Pons (tissue), 1 donor: ENCODE measurements at places on chromosomes 12 and 14.
A peak's percentile ranks its signal among the peaks of the same experiment; 100 is the strongest.

DNA sequence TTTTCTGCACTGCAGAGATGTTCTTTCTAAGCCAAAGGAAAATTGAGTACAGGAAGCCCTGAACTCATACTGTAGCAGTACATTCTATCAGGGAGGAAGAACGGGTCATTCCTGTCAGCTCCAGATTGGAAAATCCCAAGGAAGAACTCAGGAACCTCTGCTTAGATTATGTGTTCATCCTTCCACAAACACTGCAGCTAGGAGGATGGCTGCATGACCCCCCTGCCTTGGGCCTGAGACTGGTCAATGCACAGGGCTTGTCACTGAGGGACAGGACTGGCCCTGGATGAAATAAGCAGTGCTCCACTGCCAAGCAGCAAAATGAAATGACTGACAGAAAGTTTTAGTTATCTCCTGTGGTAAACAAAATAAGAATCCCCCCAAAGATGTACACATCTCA lies 1406.8 kb upstream of the TMEM132C start:
- DNase-seq: no peak

GRCh38 chr12:28223025-28223554 lies 32.8 kb downstream of the CCDC91 start:
- no peak for DNase-seq

GRCh38 chr14:103653805-103654204 lies 24.8 kb downstream of the KLC1 start:
- no peak for DNase-seq

DNA sequence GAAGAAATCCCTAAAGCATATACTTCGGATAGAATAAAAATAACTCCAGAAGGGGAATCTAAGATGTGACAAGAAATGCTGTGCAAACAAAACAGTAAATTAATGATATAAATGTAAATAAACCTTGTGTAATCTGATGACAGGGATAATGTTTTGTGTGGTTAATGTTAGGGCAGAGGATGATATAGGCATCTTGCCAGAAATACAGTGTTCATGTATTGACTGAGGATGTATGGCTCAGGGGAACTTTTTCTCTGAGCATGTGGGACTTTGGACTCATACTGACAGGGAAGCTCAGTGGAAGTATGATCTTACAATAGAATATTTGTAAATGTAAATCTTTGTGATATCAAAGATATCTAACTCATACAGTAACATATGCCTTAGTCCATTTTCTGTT lies 420.2 kb downstream of the TMTC2 start:
- DNase-seq: no peak

GRCh38 chr12:22396735-22397134 lies 62.2 kb upstream of the ST8SIA1 start:
- no peak for DNase-seq

DNA sequence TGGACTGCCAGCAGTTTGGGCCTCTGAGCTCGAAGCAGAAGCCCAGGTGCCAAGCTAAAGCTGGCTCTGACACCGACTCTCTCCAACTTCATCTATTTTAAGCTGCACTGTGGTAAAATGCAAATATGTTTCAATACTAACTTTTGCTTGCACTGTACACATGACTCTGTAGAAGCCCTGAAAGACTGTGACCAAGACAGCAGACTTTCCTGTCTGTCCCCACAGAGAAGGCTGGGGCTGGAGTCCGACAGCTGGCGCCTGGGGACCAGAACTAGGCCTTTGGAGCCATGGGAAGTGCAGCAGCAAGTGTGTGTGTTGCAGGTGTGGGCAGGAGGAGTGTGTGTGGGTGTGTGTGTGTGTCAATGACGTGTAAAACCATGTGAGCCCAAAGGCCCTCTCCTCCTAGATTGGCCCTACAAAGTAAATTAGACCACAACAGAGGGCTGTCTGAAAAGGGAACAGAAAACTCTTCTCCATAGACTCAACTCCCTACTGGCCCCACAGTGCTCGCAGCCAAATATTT lies 16.4 kb upstream of the RAB35 start:
- DNase-seq: no peak

GRCh38 chr12:27610374-27610773 lies 85.9 kb upstream of the REP15 start:
- DNase-seq: no peak

DNA sequence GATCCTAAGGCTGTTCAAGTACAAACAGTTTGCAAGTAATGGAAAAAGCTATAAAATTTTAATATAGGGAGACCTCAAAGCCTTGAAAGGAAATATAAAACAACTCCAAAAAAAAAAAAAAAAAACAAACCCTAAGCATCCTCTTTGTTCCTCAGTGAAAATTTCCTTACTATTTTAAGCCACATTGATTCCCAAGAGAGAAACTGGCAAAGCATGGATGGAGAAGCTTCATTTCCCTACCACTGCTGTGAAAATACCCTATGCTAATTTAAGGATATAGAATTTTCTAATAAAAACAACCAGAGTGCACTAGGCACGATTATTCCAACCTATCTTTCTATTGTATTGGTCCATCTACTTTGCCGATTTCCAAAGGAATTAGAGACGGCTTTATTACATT lies 283.1 kb downstream of the CACNA1C start:
- DNase-seq: no peak

DNA sequence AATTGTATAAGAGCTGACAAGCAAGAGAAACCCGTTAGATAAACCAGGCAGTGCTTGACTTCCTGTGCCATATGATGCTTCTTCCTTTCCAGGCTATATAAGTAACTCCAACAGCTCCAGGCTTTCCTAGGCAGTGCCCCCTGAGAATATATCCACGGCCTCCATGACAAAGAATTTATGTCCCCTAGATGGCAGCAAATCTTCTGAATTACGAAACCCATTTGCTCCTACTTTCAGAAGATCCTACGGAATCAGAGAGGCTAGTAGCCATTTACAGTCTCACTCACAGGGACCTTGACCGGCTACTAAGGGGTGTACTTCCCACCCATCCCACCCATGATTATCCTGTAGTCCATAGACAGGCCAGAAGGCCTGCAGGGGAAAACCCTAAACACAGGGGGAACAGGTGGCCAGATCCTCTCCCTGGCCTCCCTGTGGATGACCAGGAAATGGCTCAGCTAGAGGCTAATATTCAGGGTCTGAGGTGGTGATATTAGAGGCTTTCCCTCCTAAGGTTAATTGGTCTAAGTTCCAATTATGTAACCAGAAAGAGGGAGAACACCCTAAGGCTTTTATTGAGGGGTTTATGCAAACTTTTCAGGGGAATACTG lies 77.2 kb upstream of the DCD start:
- DNase-seq: peak; percentile 15

DNA sequence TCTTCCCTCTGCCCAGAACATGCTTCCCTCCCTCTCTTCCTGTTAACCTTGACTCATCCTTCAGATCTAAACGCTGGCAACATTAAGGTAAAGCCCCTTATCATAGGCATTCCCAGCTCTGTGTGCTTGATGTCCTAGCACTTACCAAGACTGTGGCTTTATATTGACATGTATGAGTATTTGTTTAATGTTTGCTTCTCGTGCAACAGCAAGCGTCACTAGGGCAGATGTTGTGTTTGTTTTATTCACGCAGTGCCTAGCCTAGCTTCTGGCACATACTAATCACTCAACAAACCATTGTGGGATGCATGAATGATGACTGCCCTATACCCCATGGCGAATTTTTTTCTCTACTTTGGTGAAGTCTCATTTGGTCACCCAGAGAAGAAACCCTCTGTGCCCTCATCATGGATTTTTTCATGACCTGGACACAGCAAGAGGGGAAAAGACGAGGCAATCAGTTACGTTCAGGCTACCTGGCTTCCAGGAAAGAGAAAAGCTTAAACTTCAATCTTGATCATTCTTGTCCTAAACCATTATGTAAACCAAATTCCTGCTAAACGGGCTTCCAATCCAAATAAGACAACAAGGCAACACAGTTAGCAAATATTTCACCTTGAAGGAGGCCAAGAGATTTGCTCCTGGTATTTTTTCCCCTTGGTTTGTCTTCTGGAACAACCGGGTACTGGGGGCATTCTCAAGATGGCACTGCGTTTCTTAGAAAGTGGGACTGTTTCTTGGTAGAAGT lies 47.9 kb upstream of the SOCS2 start:
- DNase-seq: no peak

- DNase-seq: no peak
These were observed 48.7 kb downstream of the BCAT1 start for GRCh38 chr12:24900196-24900595.

DNA sequence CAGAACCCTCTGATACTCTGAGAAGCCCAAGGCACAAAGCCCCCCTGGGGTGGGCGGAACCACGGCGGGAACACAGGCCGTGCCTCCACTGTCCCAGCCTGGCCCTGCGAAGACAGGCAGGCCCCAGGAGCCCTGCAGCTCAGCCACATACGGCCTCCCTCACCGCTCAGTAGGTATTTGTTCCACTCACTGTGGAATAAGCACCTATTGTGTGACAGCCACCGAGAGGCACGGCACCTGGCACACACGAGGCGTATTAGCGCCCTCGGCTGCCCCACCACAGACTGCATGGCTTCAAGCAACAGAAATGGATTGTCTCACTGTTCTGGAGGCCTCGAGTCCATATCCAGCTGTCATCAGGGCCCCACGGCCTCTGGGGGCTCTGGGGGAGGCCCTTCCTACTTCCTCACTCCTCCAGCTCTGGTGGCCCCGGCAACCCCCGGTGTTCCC lies 66.3 kb downstream of the NCOR2 start:
- DNase-seq: no peak

- DNase-seq: peak; percentile 81
These were observed 75.7 kb downstream of the MYRFL start for GRCh38 chr12:69900720-69901131.

GRCh38 chr12:58159941-58160340 lies 218.6 kb downstream of the ATP23 start:
- DNase-seq: no peak

GRCh38 chr12:25069224-25069623 lies 120.3 kb upstream of the BCAT1 start:
- no peak for DNase-seq

DNA sequence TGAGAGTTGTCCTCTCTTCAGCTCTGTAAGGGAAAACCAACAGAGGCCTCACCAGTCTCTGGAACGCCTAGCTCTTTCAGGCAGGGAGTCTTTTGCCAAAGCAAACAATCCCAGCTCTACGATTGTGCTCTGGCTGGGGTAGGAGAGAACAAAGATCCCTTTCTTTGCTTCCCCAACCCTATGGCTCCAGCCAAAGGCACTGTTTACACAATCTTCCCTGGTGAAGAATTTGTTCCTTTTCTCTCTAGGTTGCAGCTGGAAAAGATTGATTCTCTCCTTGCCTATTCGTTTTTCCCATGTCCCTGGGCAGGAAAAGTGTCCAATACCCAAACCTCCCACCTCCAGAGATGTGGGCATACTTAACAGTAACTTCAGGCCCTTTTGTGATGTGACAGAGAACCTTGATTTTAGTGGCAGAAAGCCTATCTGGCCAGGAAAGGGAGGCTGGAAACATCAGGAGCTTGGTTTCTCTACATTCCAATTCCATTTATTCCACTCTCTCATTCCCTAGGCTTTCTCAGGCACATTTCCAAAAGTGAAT lies 16.8 kb downstream of the ATP5MC2 start:
- DNase-seq: peak; percentile 99

DNA sequence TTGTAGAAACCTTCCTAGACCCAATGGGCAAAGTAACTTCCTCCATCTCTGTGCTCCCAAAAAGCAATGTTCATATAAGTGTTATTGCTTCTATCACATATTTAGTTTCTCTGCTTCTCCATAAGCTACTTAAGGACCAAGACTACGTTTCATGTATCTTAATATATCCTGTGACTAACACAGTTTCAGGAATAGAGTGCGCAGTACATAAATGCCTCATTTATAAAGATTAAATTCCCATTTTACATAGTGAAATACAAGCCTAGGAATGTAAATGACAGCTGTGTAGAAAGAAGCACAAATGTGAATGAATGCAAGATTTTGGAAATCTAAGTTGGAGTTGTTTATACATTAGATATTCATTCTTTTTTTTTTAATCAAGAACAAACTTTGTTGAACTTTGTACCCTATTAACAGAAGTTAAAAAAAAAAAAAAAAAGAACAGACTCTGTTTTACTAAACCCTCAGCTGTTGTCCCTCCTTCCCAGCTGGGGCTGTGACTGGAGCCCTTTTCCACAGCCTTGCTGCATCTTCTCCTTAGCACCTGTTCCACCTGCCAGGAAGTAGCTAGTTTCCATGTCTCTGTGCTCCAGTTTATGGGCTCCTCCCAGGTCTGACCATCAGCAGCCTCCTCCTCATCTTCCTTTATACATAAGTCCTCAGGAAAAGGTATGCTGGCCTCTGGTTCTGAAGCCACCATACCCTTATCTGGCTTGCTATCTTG lies 7.0 kb upstream of the METTL17 start:
- no peak for DNase-seq

- no peak for DNase-seq
These were observed 29.3 kb upstream of the PNMA1 start for GRCh38 chr14:73743431-73743931.

GRCh38 chr14:54329082-54329695 lies 67.6 kb upstream of the CDKN3 start:
- DNase-seq: peak; percentile 54

DNA sequence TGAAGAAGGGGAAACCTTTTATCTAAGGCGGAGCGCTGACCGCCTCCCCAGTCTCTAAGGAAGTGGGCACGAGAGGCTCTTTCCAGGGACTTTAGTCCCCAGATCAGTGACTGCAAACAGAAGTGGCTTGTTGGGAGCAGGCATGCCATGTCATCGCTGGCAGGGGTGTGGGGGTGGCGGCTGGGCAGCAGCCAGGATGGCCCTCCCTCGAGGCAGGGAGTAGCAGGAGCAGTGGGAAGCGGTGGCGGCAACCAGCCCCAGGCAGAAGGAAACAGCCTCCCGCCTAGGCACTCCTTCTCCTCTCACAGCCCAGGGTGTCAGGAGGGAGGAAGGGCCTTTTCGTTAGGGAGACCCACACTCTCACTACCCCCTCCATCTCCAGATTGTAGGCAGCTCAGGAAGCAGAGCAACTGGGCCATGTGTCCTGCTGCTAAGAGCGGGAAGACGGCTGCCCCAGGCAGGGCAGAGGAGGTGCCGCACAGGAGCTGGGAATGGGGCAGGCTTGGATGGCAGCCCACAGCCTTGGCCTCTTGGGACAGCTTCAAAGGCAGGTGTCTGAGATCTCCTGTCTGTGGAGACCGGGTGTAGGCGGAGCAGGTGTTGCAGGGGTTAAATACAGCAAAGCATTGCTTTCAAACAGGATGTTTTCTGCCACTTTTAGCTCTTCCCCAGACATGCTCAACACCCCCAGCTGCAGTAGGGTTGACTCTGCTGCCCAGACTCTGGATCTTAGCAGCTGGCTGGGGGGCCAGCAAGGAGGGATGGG lies 21.8 kb downstream of the VDR start:
- DNase-seq: no peak

GRCh38 chr12:98635657-98636323 lies 8.8 kb downstream of the IKBIP start:
- no peak for DNase-seq
